ENCODE measurements at places on chromosomes 5 and 9. TPM values are rescaled to one million over a fixed set of nuclear protein-coding genes. Genes with fewer than 3 reads are reported as not detected.

The TMEM252 gene
- total RNA-seq, result not detected

The ANKRD34B gene
- total RNA-seq, result 0.25 TPM

The GGTA1 gene
- total RNA-seq, result not detected

The CDC14B gene
- total RNA-seq, result 11.1 TPM

Data from A549 treated with ZK216348 at 1 μM for 4 hours (cell line).